ENCODE measurements at places on chromosomes 5 and 9.

DNA sequence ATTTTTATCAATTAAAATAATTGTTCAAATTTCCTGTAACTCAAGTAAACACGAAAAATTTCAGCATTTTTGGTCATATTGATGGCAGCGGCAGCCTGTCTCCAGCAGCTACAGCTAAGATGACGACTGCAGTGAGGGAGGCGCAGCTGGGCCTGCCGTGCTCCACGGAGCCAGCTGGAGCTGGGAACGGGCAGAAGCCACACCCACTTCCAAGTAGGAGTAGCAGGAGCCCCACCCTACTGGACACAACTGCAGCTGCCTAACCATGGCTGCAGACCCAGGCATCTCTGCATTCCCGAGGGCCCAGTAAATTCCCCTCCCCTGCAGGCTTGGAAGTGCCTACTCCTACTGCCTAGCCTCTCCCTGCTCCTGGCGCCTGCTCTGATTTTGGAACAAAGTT is 2031.7 kb downstream of the EFNA5 start:
- peak; percentile 25 for DNase-seq

GRCh38 chr9:97830884-97831829 is 21.9 kb upstream of the FOXE1 start:
- no peak for DNase-seq

DNA sequence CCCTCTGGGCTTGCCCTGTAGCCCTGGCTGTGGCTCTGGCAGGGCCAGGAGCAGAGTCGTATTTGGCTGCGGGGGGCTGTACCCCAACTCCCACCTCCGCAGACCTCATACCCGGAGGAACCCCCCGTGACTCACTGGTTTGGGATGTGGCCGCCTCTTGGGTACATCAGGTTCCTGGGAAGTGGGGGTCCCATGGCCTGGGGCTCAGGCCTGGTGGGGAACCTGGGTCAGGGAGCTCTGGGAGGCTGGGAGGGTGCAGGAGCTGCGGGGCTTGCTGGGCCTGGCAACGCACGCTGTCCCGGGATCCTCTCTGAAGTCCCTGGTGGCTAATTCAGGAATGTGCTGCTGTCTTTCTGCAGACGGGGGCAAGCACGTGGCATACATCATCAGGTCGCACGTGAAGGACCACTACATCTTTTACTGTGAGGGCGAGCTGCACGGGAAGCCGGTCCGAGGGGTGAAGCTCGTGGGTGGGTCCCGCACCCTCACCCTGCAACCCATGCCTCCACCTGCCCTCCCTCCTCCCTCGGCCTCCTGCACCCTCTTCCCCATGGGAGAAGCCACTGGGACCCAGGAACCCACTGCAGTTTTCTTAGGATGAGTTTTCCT is 2.4 kb downstream of the LCN1 start:
- DNase-seq, result no peak

GRCh38 chr5:141783947-141784296 is 94.3 kb downstream of the PCDH1 start:
- no peak for DNase-seq

DNA sequence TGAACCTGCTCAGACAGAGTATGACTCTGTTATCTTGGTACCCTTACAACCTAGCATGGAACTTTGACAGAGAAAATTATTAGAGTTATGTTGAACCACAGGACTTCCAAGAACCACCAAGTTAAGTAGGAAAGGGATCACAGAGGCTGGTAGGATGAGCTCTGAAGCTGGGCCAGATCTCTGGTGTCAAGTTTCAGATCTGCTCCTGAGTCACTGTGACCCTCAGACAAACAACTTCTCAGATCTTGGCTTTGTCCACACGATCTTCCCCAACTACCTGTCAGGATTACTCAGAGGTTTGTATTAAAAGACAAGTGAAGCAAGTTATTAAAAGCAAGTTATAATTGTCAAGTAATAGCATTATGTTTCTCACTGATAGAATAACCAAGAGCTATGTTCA is 189.0 kb downstream of the SEC61B start:
- no peak for DNase-seq
